ENCODE measurements at places on chromosomes 7 and 10.
A peak's percentile ranks its signal among the peaks of the same experiment; 100 is the strongest.

DNA sequence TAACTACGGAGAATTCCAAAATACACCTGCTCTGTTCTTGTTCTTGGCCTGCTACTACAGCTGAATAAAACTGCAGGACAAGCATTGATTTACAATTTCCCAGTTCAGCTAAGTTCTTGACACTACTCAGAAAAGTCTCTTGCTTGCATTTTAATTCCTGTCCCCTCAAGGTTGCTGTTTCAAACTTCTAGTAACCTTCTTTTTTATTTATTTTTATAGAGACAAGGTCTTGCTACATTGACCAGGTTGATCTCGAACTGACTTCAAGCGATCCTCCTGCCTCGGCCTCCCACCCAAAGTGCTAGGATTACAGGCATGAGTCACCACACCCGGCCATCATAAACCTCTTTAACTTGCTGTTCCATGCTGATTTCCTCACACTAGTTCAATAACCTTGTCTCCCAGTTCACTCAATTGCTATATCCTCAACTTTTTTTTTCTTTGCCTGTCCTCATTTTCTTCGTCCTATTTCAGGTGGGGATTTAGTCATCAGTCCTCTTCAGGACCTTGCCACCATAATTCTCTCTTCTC, 79.9 kb downstream of the ARHGAP21 start:
- peak; percentile 26 for DNase-seq

DNA sequence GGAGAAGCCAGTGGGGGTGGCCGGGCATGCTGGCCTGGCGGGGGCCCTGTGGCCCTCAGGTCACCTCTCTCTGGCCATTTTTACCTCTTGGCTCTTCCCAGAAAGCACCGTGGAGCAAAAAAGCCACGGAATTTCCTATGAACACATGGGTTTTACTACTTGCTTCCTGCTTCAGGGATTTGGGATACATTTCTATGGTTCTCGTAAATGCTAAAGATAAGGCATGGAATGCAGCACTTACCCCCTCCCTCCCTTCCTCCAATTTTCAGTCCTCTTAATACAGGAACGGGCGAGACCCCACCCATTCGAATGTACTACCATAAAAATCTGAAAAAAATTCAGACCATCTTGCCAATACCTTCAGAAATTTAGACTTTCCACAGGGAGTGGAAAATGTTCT, 279.7 kb downstream of the ARHGAP12 start:
- peak; percentile 22 for DNase-seq

- no peak for DNase-seq
Measured at GRCh38 chr10:111836064-111836463, 347.5 kb downstream of the GPAM start.

- DNase-seq = peak; percentile 94
Measured at GRCh38 chr7:55325371-55325792, 39.8 kb upstream of the LANCL2 start.

DNA sequence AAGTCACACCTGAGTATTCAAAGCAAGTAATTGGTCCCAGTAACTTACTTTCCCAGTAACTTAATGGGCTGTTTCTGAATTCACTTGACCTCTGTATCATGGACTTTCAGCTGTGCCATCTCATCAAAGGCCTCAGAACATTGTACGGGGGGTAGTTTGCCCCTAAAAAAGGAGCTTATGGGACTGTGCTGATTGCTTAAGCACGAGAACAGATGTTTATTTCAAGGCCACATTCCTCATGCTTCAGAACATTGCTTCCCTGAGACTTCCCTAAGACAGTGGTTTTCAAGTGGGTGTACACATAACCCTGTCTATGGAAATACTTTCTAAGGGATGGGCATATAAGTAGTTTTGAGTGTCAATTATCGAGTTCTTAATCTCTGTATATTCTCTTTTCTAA, 26.8 kb downstream of the CALCR start:
- DNase-seq = no peak

- peak; percentile 68 for DNase-seq
Measured at GRCh38 chr7:19442016-19442785, 266.6 kb downstream of the POLR1F start.

GRCh38 chr10:49827297-49827696, 65.2 kb upstream of the OGDHL start:
- DNase-seq = no peak

GRCh38 chr7:123784263-123784662, 35.5 kb upstream of the WASL start:
- no peak for DNase-seq

- no peak for DNase-seq
Measured at GRCh38 chr7:137576481-137576880, 232.9 kb upstream of the PTN start.

- peak; percentile 98 for DNase-seq
Measured at GRCh38 chr7:2820508-2820934, 23.6 kb downstream of the GNA12 start.

DNA sequence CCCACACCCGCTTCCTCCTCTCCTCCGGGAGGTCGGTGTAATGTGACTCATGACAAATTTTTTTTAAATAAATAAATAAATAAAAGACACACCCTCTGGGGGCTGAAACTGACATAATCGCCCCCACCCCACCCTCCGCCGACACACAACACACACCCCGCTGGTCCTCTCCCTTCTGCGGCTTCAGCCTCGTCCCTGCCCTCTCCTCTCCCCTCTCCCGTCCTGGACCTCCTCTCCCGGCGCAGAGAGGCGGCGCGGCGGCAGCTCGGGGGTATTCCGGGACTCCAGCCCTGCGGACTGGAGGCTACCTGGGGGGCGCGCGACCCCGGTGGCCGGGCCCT, 686 bp downstream of the ABI1 start:
- DNase-seq = peak; percentile 82

- DNase-seq = no peak
Measured at GRCh38 chr10:24393201-24393600, 184.3 kb downstream of the KIAA1217 start.

DNA sequence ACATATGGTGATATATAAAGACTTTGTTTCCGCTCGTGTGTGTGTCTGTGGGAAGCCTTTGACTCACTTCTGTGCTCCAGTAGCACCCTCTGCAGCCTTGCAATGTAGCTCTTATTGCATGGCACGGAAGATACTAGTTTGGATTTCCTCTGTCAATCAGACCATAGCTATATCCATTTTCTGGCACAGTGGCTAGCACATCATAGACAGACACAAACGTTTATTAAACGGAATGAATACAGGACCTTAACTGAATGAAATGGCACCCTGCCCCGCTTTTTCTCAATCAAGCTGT, 124.0 kb upstream of the PTPN20 start:
- peak; percentile 60 for DNase-seq

GRCh38 chr10:103448746-103449145, 3.4 kb downstream of the CALHM2 start:
- DNase-seq = peak; percentile 90

GRCh38 chr7:30697719-30698460, 15.6 kb upstream of the CRHR2 start:
- no peak for DNase-seq

GRCh38 chr7:43467406-43467805, 115.5 kb upstream of the STK17A start:
- DNase-seq = peak; percentile 33

DNA sequence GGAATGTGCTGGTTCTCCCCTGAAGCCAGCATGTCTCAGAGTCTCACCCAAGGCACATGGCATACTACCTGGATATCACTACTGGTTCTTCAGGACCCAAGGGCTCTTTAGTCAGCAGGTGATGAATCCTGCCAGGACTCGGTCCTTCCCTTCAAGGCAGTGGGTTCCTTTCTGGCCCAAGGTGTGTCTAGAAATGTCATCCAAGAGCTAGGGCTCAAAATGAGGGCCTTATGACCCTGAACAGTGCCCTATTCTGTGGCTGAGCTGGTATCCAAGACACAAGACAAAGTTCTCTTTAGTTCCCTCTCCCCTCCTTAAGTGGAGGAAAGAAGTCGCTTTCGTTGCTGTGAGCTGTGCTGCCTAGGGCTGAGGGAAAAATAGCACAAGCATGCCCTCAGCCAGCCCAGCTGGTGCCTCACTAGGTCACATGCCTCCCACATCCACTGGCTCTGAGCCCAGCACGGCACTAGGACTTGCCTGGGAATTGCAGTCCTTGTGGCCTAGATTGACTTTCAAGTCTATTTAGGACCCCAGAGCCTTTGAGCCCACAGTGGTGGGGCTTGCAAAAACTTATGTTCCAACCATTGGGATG, 106.0 kb downstream of the BMS1 start:
- peak; percentile 7 for DNase-seq

- peak; percentile 39 for DNase-seq
Measured at GRCh38 chr7:39880556-39880955, 69.5 kb upstream of the CDK13 start.

DNA sequence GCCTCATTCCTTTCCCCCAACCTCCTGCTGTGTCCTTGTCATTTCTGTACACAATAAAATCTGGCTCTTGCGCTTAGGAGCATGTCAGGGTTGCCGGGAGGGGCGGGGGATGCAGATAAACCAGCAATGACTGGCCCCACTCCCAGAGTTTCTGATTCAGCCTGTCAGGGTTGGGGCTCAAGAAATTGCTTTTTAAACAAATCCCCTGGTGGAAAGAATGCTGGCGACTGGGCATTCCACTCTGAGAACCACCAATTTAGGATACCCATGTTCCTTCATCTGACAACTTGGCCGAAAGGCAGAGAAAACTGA, 376.4 kb downstream of the TCERG1L start:
- DNase-seq = no peak

DNA sequence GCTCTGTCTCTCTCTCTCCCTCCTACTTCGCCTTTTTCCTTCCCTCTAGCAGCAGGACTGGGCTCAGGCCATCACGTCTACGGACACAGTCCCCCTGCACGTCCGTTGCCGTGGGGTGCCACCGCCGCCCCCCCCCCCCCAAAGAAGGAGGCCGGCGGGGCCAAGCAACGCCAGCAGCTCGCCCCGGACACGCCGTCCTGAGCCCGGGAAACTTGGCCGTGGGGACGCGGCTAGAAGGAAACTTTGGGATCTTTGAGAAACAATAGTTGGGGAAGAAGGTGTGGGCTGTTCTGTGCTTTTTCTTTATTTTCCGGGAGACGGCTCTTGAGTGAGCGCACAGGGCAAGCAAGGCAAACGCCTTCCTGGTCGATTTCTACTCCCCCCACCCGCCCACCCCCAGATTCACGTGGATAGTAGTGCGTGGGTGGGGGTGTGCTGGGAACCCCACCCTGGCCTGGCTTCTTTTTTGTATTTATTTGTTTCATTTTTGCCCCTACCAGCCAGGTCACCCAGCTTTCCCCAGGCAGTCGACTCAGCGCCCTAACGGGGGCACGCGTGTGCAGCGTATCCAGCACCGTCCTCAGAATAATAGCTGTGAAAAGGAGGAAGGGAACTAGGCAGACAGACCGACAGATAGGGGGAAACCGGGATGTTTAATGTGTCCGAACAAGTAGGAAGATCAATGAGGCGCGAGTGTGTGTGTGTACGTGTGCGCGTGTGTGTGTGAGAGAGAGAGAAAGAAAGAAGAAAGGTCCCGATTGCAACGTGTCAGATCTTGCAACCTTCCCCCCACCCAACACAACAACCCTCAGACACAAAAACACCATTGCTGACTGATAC, 1.4 kb downstream of the MXI1 start:
- DNase-seq = peak; percentile 59

DNA sequence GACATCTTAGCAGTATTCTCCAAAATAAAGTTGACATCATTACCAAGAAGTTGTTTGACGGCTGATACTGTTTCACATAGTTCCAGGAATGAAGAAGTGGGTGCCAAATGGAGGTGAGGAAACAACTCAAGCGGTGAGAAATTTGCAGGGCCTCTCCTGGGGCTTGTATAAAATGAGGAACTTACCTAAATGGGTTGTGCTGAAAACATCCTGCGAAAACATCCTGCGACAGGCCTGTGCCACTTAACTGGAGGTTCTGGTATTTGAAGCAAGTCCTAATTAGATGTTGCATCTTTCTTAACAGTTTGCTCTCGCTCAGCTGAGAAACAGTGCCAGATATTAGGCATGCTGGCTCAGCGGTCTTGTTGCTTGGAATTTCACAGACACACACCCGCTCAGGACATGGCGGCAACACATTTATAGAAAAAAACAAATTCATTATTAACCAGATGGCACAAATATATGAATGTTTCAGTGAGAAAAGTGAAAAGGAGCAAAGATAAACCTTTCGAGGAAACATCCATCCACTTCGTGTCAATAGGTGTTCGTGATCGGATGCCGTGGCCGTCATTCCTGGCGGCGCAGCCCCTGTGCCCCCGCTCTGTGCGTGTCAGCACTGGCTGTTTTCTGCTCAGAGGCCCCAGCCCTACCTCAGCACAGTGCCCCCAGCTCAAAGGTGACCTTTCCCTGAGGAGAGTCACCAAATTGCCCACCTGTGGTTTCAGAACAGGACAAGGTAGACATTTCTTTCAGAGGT, 48.1 kb downstream of the CDC123 start:
- DNase-seq = no peak

DNA sequence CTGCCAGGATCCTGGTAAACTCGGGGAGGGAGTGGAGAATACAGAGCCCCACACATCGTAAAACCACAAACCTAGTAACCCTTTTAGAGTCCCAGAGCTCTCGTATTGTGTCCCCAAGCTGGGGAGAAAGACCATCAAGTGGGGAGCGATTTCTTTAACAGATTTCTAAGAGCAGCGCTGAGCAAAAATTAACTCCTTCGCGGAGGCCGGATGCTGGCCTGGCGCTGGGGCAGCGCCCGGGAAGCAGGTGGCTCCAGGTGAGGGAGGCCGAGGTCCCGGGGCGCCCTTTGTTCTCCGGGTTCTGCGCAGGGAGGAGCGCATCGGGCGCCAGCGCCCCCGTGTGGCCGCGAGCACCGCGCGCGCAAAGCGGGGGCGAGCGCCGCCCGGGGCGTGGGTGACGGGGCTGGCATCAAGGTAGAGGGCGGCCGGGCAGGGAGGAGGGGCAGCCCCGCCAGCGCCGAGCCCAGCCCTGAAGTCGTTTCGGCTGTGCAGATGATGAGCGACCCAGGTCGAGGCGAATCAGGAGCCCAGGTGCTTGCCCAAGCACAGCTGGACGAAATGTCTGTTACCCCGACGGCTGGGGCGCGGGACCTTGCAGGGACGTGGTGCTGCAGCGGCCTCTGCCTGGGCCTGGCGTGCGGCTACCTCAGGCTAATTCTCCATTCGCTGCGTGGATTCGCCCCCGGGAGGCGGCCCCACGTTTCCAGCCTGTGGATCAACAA, 10.4 kb upstream of the FGFR2 start:
- peak; percentile 6 for DNase-seq

- DNase-seq = no peak
Measured at GRCh38 chr7:96014617-96015016, 242.3 kb downstream of the DYNC1I1 start.

GRCh38 chr7:100799037-100799896, 28.1 kb downstream of the EPHB4 start:
- DNase-seq = peak; percentile 70

DNA sequence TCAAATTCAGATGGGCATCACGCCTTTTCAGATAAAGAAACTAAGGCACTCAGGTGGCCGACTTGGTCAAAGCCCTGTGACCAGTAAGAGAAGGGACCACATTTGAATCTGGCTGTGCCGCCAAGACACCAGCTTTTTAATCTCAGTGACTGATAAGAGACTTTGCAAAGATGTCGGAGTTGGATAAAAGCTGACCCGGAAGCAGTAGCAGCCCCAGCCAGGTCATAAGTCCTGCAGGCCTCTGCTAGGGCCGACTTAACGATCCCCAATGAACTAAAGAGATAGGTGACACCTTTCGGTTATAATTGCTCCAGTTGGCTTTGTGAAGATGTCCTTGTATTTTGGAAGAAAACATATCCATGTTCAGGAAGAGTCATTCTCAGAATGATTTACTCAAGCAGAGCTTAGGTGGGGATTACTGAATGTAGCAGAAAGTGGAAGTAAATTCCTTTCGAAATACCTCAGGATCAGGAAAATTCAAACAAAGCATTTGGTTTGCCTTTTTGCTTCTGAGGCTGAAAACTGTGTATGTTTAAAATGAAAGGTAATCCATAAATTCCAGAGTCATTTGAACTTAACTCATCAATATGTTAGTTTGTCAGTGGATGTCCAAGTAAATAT, 164.2 kb upstream of the PITRM1 start:
- no peak for DNase-seq

- DNase-seq = no peak
Measured at GRCh38 chr7:30970594-30971094, 6.9 kb downstream of the GHRHR start.
